ENCODE measurements at places on chromosomes 13 and 19.

- DNase-seq, result no peak
Measured at GRCh38 chr19:27815985-27816384, 1397.0 kb downstream of the UQCRFS1 start.

GRCh38 chr19:597406-598315 lies 8.0 kb downstream of the HCN2 start:
- DNase-seq, result no peak

- no peak for DNase-seq
Measured at GRCh38 chr19:57317503-57317902, 2.8 kb upstream of the ZNF543 start.

GRCh38 chr19:18665771-18666202 lies 17.7 kb upstream of the CRTC1 start:
- no peak for DNase-seq

DNA sequence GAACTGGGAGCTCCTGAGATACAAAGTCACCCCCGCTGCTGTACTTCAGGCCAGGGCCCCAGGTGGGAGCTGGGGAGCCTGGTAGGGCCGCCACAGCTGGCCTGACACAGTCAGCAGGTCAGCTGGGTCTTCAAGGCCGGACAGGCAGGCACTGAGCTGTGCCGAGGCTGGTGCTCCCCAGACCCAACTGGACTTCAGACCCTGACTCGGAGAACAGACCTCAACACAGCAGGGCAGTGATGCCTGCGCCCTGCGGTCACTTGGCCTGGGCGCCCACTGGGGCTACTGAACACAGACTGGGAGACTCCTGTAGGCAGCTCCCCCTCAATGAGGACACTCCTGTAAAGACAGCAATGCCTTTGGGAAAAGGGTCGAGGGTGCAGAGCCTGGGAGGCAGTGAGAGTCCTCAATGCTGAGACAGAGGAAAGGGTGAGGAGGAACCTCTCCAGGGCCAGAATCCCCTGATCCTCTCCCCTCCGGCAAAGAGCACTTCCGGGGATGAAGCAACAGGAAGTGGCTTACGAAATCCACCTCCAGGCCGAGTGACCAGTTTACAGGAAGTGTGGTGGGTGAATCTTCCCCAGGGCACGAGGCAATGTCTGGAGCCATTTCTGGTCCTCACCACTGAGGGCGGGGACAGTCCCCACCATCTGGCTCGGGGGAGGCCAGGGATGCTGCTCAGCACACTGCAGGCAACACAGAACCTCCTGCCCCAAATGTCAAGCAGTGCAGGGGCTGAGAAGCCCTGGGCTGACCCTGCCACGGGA lies 40.8 kb upstream of the ISYNA1 start:
- no peak for DNase-seq

GRCh38 chr19:15913384-15913783 lies 15.5 kb upstream of the CYP4F2 start:
- no peak for DNase-seq

GRCh38 chr19:6364353-6364752 lies 3.0 kb downstream of the CLPP start:
- DNase-seq, result no peak

GRCh38 chr19:55633861-55634260 lies 6.9 kb upstream of the ZNF580 start:
- no peak for DNase-seq

Data from hematopoietic multipotent progenitor cell treated with erythropoietin and hydrocortisone succinate and interleukin-3 and kit ligand, for 17 days (in vitro differentiated cells).